Fibroblast of villous mesenchyme (primary cell): ENCODE measurements at places on chromosomes 2 and 18. TPM values are rescaled to one million over a fixed set of nuclear protein-coding genes. Genes with fewer than 3 reads are reported as not detected.

The RNF144A gene
- total RNA-seq: 4.3 and 7.7 TPM in 2 replicates

The ABCG8 gene
- total RNA-seq: not detected in 2 replicates

The GNAL gene
- total RNA-seq: under 0.01 and 0.32 TPM in 2 replicates

The HOXD12 gene
- not detected in 2 replicates for total RNA-seq

The STPG4 gene
- total RNA-seq: 0.64 and 2.2 TPM in 2 replicates

The IL36RN gene
- not detected in 2 replicates for total RNA-seq

The NT5DC4 gene
- total RNA-seq: not detected in 2 replicates
